Activated T-helper 1 cell treated with anti-CD3 and anti-CD28 coated beads, Interleukin-12 subunit alpha, Interleukin-12 subunit beta, Interleukin-2, Interleukin-4 antibody, amounts not matched to agents 30 ng/mL and 10 ng/mL and 1 ng/mL, durations not matched to agents 14 hours and 24 hours and 36 hours (primary cell): ENCODE measurements at places on chromosomes 6 and 20.
A peak's percentile ranks its signal among the peaks of the same experiment; 100 is the strongest.

GRCh38 chr20:32487381-32487780 lies 97.8 kb downstream of the NOL4L start:
- no peak for DNase-seq
- peaks cover 7% of the 10 kb centered on the region for H3K27me3 ChIP-seq
- peaks cover 21% of the 10 kb centered on the region for H3K4me1 ChIP-seq
- no peak overlapping the region for H3K27ac ChIP-seq
- no peak overlapping the region for H3K4me3 ChIP-seq

GRCh38 chr6:169098116-169098515 lies 155.5 kb downstream of the THBS2 start:
- no peaks in the 10 kb centered on the region for H3K4me1 ChIP-seq
- H3K36me3 ChIP-seq, result no peaks in the 10 kb centered on the region

DNA sequence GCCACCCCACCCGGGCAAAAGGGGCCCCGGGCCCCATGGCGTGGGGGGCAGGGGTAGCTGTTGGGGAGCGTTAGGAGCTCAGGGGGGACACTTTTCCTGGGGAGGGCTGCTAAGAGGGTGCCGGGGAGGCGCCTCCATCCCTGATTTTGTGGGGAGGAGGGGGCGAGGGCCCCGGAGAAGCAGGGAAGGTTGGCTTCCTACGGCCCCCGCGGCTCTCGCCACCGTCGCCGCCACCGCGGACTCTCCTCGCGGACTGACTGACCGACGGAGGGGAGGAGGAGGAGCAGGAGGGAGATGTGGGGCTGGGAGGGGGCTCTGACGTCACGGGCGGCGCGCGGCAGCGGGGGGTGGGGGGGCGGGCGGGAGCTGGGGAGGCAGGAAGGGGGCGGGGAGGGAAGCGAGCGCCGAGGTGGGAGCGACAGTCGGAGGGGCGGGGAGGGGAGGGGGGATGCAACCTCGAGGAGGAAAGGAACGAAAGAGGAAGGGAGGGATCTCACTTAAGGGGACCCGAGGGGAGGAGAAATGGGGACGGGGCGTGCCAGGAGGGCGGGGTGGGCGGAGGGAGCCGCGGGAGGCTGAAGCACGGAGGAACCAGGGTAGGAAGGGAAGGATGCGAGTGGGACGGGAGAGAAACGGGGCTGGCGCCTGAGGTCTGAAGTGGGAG lies 5.1 kb downstream of the GABBR1 start:
- DNase-seq, result no peak
- H3K4me3 ChIP-seq, result peak overlapping the region; percentile 90
- H3K27ac ChIP-seq, result peak overlapping the region; percentile 70
- peaks cover 28% of the 10 kb centered on the region for H3K27me3 ChIP-seq
- H3K36me3 ChIP-seq, result peaks cover 13% of the 10 kb centered on the region

DNA sequence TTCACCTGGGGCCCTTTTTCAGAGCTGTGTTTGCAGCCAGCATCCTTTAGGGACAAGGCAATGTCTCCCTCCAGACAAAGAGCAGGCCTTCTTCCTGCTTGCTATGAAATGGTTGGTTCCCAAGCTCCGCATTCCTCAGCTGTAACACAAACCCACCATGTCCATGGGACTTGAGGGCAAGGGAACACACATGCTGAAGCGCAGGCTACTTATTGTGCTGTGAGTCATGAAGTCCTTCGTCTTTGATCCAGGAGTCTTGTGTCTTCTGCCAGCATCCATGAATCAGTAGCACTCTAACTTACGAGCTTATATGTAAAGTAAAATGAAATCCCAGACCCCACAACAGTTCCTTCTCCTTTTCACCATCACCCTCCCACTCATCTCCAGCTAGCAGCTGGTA lies 59.0 kb downstream of the ANKRD60 start:
- H3K4me1 ChIP-seq, result peaks cover 5% of the 10 kb centered on the region
- DNase-seq, result no peak
- H3K27ac ChIP-seq, result no peak overlapping the region
- H3K4me3 ChIP-seq, result no peak overlapping the region
- no peaks in the 10 kb centered on the region for H3K36me3 ChIP-seq

DNA sequence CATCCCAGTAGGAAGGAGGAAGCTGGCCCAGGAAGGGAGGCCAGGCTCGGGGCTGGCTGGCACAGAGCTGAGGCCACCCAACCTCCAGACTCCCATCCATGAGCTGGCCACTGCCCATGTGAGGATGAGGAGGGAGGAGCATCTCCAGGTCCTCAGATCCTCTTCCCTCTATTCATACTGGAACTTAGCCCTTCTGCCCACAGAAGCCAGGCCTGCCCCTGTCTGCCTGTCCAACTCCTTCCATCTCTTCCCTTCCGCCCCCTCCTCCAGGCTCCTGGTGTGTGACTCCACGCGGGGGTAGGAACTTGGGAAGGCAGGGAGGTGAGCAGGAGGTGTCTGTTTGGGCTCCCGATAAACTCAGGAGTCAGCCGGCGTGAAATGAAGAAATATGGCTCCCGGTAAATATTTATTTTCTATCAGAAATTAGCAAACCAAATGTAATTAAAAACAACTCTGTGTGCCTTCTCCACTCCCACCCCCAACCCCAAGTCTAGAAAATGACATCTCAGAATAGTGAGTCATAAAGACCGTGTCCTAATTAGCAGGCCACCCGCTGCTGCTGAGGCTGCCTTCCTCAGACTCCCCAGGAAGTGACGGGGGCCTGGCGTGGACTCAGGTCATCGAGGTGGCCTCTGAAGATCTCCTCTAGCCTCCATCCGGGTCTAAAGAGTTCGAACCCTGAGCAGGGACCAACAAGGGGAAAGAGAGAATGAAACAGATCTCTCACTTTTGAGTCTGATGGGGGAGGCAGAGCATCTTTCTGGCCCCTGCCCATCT lies 81.9 kb downstream of the MDGA1 start:
- peaks cover 6% of the 10 kb centered on the region for H3K4me1 ChIP-seq
- H3K36me3 ChIP-seq, result no peaks in the 10 kb centered on the region
- H3K27ac ChIP-seq, result no peak overlapping the region
- H3K4me3 ChIP-seq, result no peak overlapping the region
